ENCODE measurements at places on chromosomes 3 and 15.

DNA sequence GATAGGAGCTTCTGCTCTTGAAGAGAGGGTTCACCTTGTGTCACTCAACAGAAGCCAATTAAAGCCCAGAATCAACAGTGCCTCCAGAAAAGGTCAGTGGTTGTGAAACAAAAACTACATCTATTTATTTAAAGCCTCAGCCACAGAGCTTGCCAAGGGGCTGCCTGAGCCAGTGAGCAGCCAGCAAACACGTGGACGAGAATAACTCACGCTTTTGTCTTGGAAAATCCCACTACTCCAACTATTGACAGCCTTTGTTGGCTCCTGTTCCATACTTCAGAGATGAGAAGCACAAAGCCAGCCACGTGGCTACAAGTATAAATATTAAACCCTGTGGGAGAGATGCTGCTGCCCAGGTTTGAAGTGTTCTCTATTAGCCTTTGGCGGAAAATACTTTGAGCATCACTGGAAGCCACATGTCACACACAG is 10.3 kb downstream of the GPR156 start:
- DNase-seq: no peak

DNA sequence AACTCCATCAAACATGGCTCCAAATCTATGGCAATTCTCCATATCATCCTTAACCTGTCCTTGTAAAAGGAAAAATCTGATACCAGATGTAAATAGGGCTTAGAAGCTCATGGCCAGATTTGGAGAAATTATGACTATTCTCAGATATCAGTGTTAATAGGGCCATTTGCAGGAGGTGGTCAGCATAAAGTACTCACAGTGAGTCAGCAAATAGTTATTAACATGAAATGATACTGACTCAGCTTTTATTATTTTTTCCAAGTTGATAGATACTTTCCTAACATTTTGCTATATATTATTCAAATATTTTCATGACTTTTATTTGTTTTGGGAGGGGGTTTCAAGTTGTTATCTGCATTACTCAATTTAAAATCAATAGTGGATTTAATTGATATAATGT is 255.8 kb downstream of the MFSD1 start:
- no peak for DNase-seq

GRCh38 chr15:63135804-63136203 is 14.1 kb downstream of the LACTB start:
- DNase-seq: no peak

GRCh38 chr15:90859234-90860131 is 8.9 kb upstream of the FURIN start:
- DNase-seq: no peak

- DNase-seq: no peak
These were observed 39.0 kb downstream of the IQSEC1 start for GRCh38 chr3:13034109-13034800.

- DNase-seq: no peak
These were observed 1.1 kb downstream of the FAM131A start for GRCh38 chr3:184338511-184338945.
